Stimulated activated CD8-positive, alpha-beta memory T cell treated with anti-CD3 and anti-CD28 coated beads, Interleukin-4, amount 100 ng/mL, for 48 hours (primary cell): ENCODE measurements at places on chromosomes 16 and 17.

DNA sequence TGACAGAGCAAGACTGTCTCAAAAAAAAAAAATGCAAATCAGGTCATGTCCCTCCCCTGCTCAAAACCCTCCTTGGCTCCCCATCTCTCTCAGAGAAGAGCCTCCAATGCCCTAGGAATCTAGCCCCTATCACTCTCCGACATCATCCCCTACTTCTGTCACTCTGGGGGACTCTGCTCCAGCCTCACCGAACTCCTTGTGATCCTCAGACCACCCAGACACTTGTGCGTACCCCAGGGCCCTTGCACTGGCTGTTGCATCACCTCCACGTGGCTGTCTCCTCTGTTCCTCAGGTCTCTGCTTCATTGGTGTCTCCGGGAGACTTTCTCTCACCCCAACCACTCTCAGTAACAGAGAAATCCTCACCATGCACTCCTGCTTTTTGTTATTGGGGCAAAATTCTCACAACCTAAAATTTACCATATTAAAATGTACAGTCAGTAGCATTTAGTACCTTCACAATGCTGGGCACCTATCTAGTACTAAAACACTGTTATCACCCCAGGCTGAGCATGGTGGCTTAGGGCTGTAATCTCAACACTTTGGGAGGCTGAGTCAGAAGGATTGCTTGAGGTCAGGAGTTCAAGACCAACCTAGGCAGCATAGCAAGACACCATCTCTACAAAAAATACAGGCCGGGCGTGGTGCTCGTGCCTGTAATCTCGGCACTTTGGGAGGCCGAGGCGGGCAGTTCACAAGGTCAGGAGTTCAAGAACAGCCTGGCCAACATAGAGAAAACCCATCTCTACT is 15.2 kb downstream of the PLA2G10 start:
- no peak for DNase-seq

- DNase-seq, result no peak
These were observed 8.4 kb downstream of the CLUH start for GRCh38 chr17:2703181-2703580.

DNA sequence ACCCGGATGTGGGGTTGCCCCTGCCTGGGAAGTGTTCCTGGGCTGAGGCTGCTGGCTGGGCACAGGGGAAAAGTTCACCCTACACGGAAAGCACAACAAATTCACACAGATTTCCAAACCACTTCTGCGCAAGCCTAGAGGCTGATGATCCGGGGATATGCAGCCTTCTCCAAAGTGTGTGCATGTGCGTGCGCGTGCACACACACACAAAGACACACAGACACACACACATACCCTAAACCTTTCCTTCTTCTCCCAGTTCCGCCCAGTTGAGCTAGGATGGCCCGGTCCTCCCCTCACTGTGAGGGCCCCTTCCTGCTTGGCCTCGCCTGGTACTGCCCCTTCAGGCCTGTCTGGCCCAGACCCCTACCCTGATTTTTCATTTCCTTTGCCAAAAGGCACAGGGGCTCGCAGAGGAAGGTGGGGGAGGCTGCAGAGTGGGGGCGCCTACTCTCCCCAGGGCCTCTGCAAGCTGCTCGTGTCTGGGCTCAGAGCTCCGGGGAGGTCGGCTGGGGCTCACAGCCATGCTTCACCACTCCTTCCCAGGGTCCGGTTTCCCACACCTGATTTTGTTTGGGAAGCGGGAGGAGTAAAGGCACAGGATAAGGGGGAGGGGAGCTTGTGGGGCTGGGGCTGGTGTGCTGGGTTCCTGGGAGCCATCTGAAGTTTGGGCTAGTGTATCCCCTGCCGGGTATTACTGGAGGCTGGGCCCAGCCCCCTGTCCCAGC is 144.7 kb downstream of the ENGASE start:
- no peak for DNase-seq

DNA sequence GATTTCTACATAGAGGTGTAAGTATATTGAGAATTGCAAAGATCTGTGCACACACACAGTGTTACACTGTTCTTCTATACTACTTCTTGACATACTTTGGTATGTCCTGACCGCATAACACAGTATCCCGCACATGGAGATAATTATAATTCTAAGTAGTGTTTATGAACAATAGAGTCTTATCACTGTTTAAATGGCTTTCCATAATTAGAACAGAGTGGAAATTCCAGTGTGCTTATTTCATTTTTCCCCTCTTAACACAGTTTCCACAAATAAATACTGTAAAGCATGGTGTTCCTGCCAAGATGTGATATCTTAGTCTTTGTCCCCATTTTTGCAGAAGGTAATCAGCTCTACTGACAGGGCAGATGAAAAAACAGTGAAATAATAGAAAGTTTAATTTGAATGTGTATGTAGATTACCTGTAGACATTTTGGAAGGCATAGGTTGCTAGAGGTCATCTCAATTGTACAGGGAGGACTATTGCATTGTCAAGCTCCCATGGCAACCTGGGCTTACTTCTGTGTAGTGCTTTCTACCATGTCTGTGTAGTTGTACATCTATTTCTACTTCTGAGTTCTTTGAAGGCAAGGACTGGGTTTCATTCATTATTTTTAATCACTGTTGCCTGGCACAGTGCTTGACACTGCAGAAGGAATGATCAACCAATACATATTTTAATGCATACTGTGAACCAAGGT is 10.1 kb upstream of the KRT28 start:
- no peak for DNase-seq

DNA sequence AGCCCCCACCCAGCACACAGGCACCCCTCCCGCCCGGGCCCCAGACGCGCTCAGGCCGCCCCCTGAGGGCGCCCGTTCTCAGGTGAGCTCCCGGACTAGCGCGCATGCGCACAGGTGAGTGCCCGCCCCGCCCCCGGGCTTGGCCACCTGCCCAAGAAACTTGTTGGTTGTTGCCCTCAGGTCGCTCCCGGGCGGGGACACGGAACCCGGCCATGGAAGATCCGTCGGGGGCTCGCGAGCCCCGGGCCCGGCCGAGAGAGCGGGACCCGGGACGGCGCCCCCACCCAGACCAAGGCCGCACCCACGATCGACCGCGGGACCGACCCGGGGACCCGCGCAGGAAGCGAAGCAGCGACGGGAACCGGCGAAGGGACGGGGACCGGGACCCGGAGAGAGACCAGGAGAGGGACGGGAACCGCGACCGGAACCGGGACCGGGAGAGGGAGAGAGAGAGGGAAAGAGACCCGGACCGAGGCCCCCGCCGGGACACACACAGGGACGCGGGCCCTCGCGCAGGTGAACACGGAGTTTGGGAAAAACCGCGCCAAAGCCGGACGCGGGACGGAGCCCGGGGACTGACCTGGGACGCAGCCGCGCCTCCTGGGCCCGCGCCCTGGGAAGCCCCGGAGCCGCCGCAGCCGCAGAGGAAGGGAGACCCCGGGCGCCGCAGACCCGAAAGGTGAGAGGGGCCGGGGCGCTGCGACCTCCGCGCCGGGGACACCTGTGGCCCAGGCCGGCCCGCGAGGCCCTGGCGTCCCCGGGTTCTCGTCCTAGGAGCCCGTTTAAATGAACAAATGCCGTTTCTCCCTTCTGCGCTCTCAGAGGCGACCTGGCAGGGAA is at the start of gene MARVELD3:
TSS of gene MARVELD3 (plus strand) at position 167 of the 840 bp plus-strand sequence. CDS start at position 213, 46 bp downstream.
- peak; percentile 51 for DNase-seq

GRCh38 chr16:55435387-55435786 is 43.6 kb upstream of the MMP2 start:
- no peak for DNase-seq

GRCh38 chr16:85390511-85391174 is 222.5 kb upstream of the GSE1 start:
- no peak for DNase-seq

DNA sequence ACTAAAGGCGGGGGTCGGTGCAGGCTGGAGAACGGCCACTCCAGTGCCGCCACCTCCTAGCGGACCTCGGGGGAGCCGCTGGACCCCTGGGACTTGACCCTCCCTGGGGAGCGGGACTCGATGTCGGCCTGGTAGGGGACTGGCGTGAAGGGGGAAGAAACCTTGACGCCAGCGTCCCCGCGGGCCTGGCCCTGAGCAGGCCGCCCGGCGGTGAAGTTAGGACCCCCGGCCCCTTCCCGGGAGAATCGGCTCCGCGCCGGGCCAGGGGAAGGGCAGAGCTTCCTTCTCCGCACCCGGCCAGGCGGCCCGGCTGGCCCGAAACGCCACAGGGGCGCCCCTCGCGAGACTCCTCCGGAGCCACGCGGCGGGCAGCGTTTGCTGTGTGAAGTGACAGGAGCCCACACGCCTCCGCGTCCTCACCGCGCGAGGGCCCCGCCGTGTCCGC is 389 bp downstream of the DUS1L start:
- DNase-seq, result peak; percentile 47

GRCh38 chr17:44539673-44540072 is 17.6 kb upstream of the FZD2 start:
- DNase-seq, result no peak

DNA sequence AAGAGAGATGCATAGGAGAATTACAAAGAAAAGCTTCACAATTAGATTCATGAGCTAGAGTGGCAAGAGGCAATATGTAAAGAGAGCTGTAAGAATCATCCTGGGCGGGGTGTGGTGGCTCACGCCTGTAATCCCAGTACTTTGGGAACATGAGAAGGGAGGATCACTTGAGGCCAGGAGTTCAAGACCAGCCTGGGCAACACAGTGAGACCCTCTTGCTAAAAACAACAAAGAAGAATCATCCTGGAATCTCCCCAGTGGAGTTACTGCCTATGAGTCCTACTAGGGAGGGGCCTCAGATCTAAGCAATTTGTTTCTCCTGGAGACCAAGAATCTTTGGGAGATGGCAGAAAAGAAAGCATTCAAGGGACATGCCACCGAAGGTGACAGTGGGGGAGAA is 119.1 kb downstream of the HIC1 start:
- DNase-seq, result no peak

- peak; percentile 62 for DNase-seq
These were observed 43.4 kb downstream of the ZNF276 start for GRCh38 chr16:89764711-89765201.

DNA sequence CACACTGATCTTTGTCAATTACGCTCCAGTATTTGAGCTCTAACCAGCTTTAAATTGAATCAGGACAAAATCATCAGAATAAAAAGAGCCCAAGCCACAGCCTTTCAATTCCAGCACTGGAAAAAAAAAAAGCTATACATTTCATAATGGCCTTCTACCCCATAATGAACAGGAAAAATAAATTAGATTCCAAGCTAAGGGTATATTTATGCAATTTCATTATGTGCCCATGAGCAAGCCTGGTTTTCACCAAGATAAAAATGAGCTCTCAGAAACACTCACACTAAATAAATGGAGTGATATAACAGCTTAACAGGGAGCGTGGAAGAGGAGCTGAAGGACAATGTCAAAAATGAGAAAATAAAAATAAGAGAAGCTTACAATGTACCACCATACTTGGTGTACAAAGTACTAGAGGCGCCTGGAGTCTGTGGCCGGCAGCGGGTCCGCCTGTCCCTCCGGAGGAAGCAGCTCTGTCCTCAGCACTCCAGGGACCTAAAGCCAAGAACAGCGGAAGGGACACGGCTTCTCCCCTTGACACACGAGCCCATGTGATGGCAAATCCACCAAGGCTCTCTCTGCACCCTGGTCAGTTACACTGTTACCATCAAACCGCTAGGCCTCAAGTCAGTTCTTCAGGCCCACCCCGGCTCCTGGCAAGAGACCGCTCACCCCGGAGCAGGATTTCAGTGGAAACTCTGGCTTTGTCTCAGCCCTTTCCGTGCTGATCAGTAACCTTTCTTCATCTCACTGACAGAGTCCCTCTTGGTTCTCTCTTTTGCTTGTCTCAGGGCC is 69.6 kb downstream of the RBFOX3 start:
- no peak for DNase-seq

DNA sequence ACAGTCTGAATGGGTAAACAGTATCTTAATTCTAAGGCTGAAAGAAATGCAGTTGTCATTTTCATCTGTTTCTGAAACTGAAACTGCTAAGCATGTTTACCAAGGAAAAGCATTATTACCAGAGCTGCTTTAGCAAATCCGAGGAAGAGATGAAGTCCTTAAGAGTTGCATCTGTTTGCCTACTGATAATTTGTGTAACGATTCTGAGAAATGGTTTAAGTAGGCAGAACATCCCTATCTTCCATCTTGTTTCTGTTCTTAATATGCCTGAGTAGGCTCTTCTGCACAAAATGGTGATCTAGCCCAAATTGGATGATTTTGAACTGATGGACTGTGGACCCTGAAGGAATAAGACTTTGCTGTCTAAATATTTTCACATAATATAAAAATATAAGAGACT is 34.9 kb downstream of the NUP93 start:
- DNase-seq, result no peak

DNA sequence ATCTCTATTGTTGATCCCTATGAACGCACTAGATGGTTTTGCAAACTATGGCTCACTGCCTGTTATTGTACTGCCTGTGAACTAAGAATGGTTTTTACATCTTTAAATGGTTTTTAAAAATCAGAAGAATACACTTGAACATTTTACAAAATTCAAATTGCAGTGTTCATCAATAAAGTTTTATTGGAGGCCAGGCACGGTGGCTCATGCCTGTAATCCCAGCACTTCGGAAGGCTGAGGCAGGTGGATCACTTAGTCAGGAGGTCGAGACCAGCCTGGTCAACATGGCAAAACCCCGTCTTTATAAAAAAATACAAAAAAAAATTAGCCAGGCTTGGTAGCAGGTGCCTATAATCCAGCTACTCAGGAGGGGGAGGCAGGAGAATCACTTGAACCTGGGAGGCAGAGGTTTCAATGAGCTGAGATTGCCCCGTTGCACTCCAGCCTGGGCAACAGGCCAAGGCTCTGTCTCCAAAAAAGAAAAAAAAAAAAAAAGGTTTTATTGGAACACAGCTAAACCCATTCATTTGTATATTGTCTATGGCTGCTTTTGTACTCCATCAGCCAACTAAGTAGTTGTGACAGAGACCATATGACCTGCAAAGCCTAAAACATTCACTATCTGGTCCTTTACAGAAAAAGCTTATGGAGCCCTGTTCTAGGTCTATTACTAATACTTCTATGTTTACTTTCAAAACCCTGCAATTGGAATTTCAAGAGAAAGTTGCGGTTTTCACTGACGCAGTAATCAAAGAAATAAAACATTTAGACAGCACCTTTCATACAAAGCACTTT is 18.9 kb downstream of the IKZF3 start:
- DNase-seq, result no peak

GRCh38 chr17:82223517-82223916 is 5.3 kb upstream of the SLC16A3 start:
- DNase-seq, result no peak

DNA sequence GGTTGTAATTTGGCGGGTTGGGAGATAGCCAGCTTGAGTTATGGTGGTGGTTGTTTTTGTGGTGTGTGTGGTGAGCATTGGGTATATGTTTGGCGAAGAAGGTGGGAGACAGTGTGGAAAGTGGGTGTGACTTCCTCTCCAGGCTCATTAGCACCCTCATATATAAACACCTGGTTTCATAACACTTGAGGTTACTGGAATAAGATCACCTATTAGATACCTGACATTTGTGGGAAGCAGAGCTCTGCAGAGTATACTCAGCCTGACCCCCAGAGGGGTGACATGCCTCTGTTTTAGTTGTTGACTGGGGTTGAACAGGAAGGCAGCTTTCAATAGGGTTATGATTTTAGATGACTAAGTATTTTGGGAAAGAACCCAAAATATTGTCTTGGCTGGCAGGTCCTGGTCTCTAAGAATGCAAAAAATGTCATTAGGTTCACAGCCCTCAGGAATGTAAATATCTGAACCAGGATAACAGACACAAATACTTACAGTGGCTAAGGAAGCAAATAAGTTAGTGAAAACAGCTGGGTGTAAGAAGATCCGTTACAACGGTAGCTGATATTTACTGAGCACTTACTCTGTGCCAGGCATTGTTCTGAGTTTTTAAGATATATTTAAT is 18.3 kb upstream of the EFCAB13 start:
- DNase-seq, result no peak
